Activated T-cell treated with anti-CD3 and anti-CD28 coated beads for 48 hours (primary cell): ENCODE measurements at places on chromosomes 5 and 9.

GRCh38 chr5:74848553-74849025, 17.6 kb downstream of the FAM169A start:
- no peak for DNase-seq

DNA sequence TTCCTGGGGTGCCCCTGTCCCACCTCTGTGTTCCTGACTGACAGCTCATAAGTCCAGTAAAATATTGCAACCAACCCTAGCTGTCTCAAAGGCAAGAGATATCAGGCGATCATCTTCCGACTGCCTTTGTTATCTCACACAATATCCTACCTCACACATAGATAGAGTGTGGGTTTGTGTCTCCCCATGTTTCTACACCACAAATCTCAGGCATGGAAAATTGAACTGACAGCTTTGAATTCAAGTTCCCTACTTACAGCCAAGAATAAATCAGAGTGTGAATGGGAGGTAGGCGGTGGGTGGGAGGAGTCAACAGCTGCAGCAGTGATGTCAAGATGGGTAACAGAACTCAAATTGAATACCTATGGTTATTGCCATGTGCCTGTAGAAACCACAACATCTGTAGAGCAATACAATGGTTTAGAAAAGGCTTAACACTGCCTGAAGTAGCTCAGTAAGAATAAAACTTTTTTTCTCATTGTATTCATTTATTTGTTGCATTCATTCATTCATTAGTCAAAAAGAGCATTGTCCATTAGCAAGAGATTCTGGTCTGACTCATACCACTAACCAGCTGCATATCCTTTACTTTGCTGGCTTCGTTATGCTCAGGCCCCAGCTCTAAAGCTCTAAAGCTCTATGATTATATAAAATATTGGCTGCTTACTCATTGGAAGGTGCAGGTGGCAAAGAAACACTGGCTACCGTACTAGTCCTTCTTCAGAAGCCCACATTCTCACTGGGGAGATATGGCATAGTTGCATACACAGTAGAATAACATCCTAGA, 108.2 kb upstream of the DMAC1 start:
- DNase-seq, result no peak

DNA sequence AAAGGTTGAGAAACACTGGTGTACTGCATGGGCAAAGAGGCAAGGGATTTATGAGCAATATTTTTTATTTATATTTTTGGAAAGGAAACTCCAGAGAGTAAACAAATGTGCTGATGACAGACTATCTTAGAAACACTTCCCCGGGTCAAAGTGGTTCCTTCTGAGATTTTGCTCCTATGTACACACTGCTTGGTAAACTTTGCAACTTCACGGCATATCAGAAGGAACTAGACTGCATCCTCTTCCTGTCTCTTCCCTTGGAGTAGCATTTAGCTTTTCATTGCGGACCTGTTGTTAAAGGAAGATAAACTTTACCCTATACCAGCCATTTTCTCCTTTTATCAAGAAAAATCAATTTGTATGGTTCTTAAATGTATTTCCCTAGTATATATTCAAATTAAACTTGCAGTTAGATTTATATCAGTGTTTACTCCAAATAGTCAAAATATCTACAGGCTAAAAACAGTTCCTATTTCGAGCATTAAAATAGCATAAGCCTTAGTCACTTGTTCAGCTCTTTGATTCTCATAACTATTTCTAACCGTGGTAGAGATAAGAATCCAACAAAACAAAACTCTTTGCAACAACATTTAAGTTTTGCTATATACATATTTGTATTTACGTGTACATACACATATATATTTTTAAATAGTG, 48.0 kb upstream of the LRRC19 start:
- no peak for DNase-seq

DNA sequence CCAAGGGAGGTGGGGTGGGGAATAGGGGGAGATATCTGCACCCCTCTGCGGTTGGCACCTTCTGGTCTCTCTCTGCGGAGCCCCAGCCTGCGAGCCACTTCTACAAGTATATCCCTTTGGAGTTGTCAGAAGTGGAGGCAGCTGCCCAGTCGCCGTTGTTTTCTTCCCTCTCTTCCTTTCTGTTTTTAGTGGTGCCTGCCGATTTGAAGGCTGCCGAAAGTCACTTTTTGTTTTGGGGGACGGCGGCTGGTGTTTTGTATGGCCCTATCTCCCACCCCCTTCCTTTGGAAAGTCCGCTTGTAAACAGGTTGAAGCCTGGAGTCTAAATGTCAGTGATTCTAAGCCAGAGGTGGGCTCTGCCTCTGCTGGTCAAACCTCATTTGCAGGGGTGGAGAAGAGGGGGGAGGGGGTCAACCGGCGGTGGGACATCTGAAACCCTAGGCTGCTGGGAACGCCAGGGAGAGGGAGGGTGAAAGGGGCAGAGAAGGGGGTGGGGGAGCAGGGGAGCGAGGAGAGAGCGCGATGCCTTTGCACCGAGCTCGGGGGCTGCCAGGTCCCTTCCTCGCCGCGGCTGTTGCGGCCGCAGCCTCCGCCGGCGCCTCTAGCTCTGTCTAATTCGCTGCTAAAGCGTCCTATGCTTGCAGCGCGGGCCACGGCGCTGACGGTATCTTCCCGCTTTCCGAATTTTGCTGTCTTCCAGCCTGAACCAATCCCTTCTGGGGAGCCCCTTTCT, at the start of gene FGF10:
TSS of gene FGF10 (minus strand) at position 331 of the 733 bp plus-strand sequence. CDS start 738 bp downstream, outside the sequence.
- DNase-seq, result no peak

- DNase-seq, result no peak
These were observed 292.3 kb downstream of the SMARCA2 start for GRCh38 chr9:2307480-2307879.

- DNase-seq, result no peak
These were observed 138.7 kb upstream of the EFNA5 start for GRCh38 chr5:107809201-107810034.

- no peak for DNase-seq
These were observed 89.5 kb downstream of the ADAMTS2 start for GRCh38 chr5:179255527-179256327.

DNA sequence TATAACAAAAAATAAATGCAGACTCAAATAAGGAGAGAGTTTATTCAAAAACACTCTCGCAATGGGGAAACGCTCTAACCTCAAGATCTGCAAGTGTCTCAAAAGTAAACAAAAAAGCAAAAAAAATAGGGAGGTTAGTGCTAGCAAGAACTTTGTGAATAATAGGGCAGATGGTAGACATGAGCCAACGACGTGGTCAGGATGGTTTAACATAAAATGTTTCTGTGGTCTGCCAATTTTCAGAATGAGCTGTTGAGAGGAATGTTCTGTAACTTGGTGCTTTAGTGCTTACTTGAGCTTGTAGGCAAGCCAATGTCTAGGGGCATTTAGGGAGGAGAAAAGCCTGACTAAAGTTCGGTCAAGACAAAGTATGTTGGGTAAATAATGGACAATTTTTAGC, 1813.9 kb upstream of the CDH6 start:
- no peak for DNase-seq

DNA sequence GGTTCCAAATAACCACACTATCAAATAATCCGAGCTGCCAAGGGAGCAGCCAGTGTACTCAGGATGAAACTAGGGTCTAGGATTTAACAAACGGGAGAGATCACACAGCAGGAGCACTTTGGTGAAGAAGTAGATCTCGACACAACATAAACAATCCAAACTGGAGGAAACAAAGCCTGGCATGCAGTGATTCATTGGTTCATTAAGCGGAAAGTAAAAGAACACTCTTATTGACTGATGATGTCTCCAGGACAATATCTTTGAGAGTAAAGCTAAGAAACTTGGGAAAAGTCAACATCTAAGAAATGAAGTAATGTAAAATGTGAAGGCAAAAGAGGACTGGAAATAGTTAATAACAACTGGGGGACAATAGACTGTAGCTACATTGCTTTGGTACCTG, 1478.3 kb upstream of the CDH9 start:
- DNase-seq, result no peak

DNA sequence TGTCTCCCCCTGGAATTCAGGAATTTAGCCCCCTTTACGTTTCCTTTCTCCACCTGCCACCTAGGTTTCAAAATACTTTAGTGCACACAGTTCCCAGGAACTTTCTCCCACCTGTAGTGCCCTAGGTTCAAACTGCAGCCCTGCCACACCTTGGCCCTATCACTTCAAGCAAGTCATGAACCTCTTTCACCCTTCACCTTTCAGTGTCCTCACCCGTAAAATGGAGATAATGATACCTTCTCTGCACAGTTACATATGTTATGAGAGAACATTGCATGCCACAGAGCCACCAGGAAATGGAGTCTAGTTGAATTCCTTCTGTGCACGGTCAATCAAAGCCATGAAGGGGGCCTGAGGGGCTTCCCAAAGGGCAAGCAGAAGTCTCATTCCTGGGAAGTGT, 9.8 kb upstream of the EEIG1 start:
- no peak for DNase-seq

GRCh38 chr9:72207278-72207677, 58.0 kb downstream of the GDA start:
- no peak for DNase-seq

DNA sequence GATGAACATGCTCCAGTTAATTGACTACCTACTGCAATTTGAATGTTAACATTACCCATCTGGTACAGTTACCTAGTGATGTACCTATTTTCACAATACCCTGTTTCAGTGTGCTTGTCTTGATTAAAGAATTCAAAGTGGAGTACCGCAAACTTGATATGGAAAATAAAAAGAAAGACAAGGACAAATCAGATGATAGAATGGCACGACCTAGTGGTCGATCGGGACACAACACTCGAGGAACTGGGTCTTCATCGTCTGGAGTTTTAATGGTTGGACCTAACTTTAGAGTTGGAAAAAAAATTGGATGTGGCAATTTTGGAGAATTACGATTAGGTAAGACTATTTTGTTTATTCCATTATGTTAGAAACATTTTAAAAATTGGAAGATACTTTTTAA, 33.5 kb downstream of the CSNK1G3 start:
- peak; percentile 8 for DNase-seq

DNA sequence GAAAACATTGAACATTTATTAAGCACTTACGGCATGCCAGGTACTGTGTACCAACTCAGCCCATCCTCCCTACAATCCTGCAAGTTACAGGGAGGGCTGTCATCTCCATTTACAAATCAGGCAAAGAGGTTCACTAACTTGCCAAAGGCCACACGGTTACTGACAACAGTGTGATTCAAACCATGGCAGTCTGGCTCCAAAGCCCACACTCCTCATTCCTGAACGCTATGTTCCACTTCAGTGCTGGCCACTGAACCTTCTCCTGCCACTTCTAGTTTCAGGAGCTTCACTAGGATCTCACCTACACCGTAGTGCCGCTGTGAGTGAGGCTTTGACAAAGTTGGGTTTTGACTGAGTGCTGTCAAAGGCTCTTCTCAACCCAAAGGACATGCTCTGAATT, 7.2 kb upstream of the LIFR start:
- no peak for DNase-seq

- no peak for DNase-seq
These were observed 391.5 kb downstream of the CCDC171 start for GRCh38 chr9:15944341-15944740.

DNA sequence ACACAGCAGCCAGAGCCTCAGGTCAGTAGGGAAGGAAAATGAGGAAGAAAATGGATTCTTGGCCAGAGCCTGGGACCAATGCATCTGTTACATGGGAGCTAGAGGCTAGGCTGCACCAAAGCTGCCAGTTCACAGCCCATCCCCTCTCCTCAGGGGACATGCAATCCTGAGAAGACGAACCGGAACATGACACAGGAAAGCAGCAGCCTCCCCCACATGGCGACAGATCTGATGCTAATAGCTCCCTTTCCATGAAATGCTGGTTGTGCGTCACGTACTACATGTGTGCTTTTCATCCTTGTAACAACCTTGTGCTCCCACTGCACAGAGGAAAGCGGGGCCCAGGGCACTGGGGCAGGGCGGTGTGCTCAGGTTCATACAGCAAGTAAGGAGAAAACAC, 67.5 kb downstream of the PRRT1B start:
- DNase-seq, result no peak

GRCh38 chr9:127133739-127134167, 11.3 kb upstream of the ANGPTL2 start:
- no peak for DNase-seq

DNA sequence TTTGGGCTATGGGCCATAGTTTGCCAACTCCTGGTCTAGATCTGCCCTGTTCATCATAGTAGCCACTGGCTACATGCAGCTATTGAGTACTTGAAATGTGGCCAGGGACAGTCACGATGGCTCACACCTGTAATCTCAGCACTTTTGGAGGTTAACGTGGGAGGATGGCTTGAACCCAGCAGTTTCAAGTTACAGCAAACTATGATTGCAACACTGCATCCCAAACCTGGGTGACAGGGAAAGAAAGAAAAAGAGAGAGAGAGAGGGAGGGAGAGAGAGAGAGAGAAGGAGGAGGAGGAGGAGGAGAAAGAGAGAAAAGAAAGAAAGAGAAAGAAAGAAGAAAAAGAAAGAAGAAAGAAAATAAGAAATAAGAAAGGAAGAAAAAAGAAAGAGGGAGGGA, 5.1 kb upstream of the GMCL2 start:
- DNase-seq, result no peak

DNA sequence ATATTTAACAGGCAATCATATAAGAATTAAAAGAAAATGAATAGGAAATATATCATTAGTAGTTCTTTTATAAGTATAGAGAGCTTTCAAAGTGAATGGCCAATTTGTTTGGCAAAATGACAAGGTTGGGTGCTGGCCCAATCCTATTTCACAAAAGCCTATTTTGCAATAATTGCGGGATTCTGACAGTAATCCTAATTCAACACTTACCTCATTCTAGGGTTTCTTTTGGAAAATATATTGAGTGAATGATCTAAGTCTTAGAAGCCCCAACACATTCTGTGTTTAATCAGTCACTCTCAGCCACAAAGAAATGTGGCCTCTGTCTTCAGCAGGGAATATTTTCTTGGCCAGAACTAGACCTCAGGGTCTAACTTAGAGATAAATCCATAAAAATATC, 835.9 kb upstream of the ZNF608 start:
- DNase-seq, result no peak

DNA sequence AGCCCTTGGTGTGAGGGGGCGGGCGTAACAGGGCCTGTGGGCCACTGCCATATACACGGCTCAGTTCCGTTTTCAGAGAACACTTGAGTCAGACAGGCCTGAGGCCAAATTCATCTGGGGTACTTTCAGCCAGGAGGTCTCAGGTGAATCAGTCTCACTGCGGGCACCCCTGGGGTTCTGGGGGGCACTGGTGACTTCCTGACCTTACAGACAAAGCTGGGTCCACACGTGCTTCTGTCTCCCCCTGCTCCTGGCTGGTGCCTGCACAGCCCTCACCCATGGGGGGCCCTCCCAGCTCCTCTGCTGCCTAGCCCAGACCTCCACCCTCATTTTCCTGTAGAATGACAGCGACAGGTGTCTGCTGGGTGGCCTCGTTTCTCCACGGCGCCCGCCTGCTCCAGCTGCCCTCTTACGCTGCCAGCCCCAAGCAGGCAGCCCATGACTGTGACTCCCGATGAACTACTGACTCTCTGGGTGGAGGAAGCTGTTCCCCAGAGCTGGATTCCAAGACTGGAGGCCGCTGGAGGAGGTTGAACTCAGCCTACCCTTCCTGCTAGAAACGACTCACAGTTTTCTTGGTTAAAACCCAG, 374.1 kb upstream of the IRX4 start:
- DNase-seq, result no peak

DNA sequence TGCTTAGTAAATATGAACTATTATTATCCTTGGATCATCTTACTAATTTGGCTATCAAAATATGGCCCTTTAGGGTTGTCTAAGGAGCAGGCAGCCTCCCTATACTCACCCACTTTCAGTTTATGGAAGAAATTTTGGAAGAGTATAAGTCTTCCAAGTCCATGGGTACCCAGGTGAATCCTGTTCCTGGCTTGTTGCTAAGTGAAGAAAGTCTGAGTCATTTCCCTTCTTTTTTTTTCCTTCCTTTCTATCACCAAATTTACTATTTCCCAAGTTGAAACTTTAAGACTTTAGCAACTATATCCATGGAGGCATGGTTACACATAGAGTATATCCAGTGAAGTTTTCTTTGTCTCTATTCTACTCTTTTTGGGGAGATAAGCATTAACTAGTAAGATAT, 184.0 kb upstream of the ACTBL2 start:
- no peak for DNase-seq
